Muscle of back (tissue), 13 donors: ENCODE measurements at places on chromosomes 7 and 10. TPM values are rescaled to one million over a fixed set of nuclear protein-coding genes. Genes with fewer than 3 reads are reported as not detected.

The WDR86 gene
- 3.5 TPM for polyA plus RNA-seq

DNA sequence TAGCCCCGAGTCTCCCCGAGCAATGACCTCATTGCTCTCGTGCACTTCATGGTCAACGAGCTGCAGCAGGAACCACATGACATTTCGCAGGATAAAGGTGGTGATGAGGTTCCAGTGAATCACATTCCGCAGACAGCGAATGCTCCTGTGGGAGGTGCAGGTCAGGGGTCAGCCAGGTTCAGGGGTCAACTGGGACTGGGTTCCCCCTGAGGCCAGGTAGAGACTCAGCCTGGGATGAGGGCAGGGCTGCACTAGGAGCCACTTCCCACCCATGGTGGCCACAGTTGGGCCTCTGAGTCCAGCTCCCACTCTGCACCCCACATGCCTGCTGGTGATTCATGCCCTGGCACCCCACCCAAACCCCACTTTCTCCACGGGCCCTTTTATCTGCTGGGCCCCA is 17.2 kb downstream of the CRHR2 start:
- DNase-seq, result no peak

GRCh38 chr10:105148921-105149320 is 507.8 kb downstream of the SORCS3 start:
- DNase-seq, result no peak

DNA sequence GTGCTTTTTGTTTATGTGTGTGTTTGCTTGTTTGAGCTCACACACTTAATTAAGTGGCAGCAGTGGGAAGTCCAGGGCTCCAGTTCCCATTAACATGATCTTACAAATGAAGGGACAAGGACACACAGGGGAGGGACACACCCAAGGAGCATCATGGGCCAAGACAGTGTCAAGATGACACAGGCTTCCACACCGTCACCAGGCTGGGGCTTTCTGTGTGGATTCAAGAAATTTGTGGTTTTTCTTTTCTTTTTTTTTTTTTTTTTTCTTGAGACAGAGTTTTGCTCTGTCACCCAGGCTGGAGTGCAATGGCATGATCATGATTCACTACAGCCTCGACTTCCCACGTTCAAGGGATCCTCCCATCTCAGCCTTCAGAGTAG is 173.6 kb downstream of the KIAA1217 start:
- DNase-seq, result no peak

DNA sequence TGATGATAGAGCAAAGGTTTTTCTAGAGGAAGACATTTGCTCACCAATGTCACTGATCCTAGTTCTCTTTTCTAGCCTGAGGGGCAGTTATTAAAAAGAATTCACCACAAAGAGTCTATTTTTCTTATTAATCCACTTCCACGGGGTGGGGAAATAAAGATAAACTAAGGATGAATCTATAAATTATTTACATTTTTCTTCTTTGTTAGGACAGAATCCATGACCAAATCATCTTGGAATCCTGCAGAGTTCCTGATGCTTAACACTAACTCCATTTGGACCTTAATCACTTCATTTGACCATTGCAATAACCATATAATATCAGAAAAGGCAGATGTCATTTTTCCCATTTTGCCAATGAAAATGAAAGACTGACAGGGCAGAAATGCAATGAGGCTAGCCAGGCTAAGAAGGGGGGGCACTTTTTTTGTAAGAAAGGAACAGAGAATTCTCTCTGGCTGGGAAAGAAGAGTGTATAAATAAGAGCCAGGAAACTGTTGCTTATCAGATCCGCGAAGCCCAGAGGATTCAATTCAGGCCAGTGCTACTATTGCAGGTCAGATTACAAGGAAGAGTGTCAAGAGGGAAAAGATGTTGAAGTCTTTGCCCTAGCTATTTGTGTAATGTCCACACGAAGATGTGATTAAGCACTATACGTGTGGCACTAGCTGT is 433.2 kb downstream of the TNS3 start:
- peak; percentile 24 for DNase-seq

DNA sequence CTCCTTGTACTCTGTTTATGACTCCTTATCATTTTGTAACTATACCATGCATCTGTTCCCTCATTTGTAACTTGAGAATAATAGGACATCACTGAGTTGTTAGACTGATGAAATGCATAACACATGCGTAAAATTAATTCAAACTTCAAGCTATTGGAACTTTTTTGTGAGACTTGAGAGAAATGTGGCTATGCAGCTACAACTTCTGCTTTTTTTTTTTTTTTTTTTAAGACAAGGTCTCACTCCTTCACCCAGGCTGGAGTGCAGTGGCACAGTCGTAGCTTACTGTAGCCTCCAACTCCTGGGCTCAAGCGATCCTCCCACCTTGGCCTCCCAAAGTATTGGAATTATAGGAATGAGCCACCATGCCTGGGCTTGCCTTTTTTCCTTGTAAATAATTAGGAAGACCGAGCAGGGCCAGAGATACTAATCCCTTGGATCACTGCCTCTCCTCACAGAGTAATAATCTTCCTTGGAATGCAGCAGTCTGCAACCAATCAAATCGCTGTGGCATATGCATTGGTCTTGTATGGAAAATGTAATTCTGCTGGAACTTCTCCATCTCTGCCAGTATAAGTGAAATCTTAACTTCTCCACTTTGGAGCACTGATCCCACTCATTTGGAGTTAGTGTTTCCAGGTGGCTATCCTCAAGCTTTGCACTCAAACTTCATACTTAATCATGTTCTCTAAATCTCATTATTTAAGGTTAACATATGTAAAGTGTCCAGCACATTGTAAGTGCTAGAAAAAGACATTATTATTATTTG is 2.0 kb upstream of the PANK1 start:
- no peak for DNase-seq
